ENCODE measurements at places on chromosomes 3 and 15.
A peak's percentile ranks its signal among the peaks of the same experiment; 100 is the strongest.

DNA sequence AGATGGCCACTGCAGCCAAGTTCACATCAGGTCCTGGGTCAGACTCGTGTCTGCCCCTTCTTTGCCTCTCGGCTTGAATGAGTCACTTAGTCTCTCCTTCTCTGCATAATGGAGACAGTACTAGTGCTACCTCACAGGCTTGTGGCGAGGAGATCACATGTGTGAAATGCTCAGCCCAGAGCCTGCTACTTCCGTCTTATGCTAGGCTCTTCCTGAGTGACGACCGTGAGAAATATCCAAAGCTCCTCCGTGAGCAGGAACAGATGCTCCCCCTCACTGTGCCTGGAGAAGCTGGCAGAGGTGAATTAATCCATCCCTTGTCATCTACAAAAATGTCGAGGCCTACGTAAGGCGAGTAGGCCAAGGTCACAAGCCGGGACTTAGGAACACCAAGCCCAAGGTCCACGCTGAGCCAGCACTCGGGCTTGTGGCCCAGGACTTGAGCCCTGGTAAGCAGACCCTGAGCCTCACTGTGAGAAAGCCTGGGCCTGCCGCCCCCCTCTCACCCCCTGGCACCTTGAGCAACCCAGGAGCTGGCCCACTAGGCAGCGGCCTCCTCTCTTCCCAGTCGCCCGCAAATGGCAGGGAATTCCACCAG is 17.9 kb downstream of the PAK6 start:
- no peak for DNase-seq

DNA sequence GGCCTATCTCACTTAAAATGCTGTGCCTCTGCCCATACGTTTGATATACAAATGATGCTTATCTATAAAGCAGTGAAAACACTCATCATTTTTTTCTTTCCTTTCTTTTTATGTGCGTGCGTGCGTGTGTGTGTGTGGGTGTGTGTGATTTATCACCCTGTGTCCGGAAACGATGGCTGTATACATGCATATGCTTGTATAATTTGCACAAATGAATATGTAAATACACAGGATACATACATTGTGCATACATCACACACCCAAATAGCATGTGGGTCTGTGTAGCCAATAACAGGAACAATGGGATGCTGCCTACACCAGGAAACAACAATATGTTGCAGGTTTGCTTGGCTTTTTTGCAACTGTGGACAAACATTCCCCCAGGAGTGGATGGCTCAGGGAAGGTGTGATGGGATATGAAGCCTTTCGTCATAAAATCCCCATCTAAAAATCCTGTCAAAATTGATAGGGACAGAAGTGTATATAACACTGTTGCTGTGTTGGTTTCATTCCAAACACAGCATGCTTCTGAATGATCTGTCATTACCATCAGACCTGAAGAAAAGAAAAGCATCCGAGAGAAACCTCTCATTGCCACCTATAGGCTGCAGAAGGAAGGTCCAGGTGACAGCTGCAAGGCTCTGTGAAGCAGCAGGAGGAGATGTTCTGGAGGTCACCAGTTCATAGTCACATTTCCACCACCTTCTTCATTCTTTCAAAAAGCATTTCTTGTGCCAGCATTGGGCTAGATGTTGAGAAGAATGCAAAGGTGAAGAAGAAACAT is 503.9 kb upstream of the NR2F2 start:
- peak; percentile 29 for DNase-seq

DNA sequence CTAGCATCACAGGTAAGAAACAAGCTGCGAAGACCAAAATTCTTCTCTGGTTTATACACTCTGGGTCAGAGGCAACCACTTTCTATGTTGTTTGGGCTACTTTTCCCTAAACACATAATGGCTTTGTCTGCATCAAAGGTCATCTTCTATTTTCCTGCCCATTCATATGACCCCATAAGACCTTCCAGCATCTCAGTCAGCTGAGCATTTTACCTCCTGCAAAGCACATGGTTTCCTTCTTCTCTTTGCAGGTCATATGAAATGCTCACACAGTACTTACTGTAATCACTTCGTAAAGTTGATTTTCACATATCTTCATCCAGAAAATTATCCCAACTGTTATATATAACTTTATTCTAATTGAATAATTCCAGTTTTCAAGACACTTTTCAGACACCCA is 34.8 kb downstream of the LIPC start:
- no peak for DNase-seq

GRCh38 chr15:58467722-58468423 is 36.1 kb downstream of the LIPC start:
- no peak for DNase-seq

- no peak for DNase-seq
Measured at GRCh38 chr15:92612891-92613290, 42.7 kb downstream of the FAM174B start.

DNA sequence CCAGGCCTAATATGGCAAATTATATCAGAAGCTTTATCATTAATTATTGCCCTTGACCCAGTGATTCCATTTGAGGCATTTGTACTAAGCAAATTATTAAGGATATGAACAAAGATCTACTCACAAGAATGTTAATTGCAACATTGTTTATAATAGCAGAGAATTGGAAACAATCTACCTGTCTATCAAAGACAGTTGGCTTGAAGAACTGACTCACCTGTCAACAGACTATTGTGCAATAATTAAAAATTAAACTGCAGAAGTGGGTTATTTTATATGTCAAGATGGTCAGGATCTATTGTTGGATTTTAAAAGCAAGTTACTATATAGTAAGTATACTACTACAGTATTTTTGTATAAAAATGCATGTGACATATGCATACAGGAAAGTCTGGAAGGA is 6.7 kb upstream of the FETUB start:
- no peak for DNase-seq

GRCh38 chr15:99446565-99447496 is 119.0 kb upstream of the MEF2A start:
- no peak for DNase-seq

GRCh38 chr3:148455098-148455497 is 242.6 kb upstream of the AGTR1 start:
- no peak for DNase-seq

Data from SW480 (cell line).